Stimulated activated CD8-positive, alpha-beta memory T cell treated with anti-CD3 and anti-CD28 coated beads, Interleukin-15, amount 100 ng/mL, for 4 hours (primary cell): ENCODE measurements at places on chromosomes 12 and 14.

DNA sequence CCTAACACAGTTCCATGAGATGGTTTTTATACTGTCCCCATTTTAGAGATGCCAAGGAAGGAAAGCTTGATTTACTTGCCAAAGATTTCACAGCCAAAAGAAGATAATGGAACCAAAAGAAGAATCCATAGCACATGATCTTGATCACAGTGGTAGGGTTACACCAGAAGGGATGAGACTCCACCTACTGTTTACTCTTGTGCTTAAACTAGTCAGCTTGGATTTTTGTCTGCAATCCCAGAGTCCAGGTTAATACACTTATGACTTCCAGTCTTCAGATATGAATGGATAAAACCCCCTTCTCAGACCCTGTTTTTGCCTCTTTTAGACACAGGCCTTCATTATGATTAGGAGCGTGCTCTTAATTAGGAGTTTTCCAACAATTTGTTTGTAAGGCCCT is 454.2 kb downstream of the AEBP2 start:
- no peak for DNase-seq

GRCh38 chr12:112148031-112148513 is 22.7 kb downstream of the TRAFD1 start:
- no peak for DNase-seq

DNA sequence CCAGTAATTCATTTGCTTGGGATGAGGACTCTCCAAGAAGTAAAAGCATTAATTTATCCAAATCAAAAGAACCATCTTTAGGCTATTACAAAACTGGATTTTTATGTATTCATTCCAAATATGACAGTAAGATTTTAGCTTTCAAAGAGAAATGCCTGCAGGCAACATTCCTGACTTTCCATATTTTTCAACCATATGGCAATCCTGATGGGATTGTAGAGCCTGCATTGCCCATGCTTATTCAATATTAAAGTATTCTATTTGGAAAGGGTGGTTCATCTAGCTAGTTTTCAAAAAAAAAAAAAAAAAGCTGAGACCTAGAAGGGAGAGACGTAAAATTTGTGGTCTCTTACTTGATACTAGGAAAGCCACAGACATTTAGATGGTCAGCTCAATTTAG is 1253.7 kb downstream of the LRFN5 start:
- no peak for DNase-seq

DNA sequence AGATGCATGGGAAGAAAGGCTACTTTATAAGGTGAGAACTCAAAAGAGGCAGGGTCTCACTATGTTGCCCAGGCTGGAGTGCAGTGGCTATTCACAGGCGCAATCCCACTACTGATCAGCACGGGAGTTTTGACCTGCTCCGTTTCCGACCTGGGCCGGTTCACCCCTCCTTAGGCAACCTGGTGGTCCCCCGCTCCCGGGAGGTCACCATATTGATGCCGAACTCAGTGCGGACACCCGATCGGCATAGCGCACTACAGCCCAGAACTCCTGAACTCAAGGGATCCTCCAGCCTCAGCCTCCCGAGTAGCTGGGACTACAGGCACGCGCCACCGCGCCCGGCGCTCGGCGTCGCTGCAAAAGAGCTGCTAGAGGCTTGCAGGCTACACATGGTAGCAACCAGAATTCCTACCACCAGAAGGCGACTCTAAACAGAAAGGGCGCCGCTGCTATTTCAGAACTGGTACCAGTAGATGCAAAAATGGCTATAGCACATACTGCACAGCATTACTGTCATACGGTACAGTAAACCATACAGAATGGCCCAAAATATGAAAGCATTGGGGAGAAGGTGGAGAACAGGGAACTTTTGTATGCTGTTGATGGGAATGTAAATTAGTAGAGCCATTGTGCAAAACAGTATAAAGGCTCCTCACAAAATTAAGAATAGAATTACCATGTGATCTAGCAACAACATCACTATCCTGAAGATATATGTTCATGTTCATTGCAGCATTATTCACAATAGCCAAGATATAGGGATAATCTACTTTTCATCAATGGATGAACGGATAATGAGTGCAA is 1.2 kb upstream of the NEMF start:
- peak; percentile 39 for DNase-seq

DNA sequence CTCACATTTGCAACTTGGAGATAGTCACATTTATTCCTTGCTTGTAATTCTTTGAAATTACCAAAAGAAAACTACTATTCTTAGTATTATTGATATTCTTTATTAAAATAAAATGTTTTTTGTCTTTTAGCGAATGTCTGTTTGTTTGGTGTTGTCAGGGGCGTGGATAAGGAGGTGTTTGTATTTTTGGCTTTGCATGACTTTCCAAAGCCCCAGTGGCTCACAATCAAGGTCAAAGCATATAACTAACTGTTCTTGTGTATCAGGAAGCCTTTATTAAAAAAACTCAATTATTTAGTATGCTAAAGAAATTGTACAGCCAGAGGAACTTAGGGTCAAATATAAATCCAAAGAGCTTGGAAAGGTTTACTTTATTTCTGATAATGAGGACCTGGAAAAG is 17.9 kb downstream of the GPHB5 start:
- no peak for DNase-seq

DNA sequence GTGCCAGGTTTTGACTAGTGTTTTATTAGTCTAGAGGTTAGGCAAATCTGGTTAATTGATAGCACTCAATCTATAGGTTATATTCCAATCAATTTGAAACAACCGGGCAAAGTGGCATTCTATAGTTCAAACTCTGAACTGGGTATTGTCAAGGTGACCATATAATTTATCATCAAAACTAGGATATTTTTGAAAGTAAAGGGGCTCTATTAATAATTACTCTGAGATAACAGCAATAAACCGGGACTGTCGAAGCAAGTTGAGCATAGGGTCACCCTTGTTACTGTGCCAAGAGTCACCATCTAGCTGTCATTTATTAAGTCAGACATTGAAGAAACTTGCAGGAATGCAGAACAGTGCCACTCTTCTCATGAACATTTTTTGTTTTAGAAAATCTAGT is 321.2 kb downstream of the RAD51B start:
- DNase-seq: no peak

DNA sequence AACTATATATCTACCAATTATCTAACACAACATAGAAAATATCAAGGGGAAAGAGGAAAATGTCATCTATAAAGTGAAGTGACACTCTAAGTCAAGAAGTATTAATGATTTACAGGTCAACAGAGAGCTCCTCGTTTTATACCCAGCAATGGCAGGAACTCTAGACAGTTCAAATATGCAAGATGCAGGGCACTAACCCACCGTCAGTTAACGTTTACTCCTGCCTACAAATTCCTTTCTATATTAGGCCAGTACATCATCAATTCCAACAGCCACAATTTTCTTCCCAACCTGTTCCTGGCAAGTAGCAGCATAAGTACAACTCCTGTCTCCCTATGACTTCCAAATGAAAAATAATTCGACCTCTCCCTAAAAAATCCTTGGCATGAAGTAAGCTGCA is 9.0 kb upstream of the KANSL2 start:
- DNase-seq: no peak

- no peak for DNase-seq
Measured at GRCh38 chr12:112848972-112849371, 57.4 kb downstream of the RPH3A start.

- DNase-seq: no peak
Measured at GRCh38 chr14:99572173-99572999, 31.6 kb downstream of the CCDC85C start.

DNA sequence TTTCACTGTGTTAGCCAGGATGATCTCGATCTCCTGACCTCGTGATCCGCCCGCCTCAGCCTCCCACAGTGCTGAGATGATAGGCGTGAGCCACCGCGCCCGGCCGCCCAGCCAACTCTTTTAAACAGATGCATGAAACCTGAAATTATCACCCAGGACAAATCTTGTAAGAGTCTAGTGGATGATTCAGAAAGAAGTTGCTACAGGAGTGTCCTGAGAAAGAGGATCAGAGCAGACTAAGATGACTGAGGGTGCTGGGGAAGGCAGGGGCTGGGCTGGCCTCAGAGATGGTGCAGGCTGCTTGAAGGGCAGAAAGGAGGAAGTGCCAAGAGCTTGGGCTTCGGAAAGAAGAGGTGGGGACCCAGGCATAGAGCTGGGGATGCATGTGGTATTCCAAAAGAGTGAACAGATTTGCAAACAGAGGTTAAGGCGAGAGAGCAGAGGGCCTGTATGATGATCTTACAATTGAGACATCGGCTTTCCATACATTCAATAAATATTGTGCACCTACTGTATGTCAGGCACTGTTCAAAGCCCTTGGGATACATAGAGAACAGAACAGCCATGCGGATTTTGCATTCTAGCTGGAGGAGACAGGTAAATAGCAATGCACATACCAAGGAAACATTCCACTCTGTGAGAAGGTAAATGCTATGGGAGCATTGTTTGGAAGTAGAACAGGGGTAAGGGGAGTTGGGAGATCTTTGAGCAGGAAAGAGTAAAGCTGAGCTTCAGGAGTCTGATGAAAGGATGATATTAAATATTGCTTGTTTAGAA is 7.4 kb upstream of the CD9 start:
- DNase-seq: no peak

DNA sequence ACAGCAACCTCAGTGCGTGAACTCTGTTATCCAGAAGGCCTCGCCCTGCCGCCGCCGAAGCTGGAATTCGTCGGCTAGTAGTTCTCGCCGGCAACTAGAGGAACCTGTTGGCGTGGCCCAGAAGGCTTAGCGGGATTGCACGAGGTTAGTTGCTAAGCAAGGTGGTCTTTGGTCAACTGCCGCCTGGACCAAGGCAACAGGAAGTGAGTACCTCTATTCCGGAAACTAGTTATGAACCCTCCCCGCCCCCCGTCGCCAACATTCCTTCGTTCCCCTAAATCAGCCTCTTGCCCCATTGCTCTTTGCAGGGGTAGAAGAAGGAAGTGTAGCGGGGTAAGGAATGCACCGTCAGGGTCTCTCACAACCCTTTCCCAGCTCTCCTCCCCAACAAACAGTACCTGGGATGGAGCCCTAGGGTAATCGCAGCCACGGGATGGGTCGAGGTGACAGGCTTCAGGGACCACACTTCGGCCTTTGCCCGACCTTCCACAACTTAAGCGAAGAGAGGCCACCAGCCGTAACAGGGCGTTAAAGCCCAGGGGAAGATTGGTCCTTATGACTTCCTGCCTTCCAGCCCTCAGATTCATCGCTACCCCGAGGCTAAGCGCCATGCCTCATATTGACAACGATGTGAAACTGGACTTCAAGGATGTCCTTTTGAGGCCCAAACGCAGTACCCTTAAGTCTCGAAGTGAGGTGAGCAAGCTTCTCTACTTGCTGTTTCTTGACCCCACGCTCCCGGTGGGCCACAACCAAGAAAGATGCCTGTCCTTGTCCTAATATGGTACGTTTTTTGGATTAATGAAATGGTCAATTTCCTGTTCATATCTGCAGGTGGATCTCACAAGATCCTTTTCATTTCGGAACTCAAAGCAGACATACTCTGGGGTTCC is at the start of gene GMPR2:
Gene GMPR2, plus strand, starts transcription at position 285 of the 893 bp plus-strand sequence. Its CDS starts 325 bp downstream, at position 610.
- DNase-seq: no peak

GRCh38 chr14:56378046-56378445 is 201.6 kb upstream of the TMEM260 start:
- DNase-seq: no peak

DNA sequence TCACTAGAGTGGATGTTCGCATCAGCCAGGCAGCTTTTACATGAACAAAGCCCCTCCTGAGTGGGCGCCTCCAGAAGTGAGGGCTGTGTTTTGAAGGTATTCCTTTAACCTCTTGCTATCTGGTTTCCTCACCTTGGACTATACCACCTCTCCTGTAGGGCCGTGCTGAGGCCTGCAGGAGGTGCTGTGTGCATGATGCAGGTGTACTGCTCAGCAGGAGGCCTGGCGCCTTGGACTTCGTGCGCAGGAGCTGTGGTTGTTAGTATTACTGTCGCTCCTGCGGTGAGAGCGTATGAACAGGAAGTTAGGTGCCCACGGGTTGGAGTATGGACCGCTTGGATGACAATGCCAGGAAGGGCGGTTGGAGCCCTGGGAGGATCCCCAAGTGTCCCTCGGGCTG is 130.7 kb downstream of the TSPAN9 start:
- no peak for DNase-seq

- DNase-seq: no peak
Measured at GRCh38 chr12:82805812-82806497, 119.2 kb downstream of the TMTC2 start.

DNA sequence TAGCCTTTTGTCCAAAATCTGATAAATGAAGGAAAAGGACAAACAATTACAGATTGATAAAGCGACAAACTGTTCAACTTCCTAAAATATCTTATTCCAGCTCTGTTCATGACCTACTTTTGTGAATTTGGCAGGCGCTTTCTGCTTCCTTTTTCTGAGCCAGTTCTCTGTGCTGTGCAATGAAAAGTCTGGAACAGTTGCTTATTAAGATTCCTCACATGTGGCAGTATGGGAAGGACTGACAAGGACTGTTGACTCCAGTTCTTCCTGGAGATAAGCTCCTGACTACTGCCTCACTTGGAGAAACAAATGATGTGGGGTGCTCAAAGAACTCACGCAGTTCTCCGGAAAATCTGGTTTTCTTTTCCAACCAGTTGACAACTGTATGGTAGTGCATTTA is 58.3 kb upstream of the ANP32D start:
- DNase-seq: no peak

- no peak for DNase-seq
Measured at GRCh38 chr12:72631926-72632685, 359.9 kb downstream of the TRHDE start.

GRCh38 chr12:82682326-82682725 is 4.4 kb upstream of the TMTC2 start:
- no peak for DNase-seq

- no peak for DNase-seq
Measured at GRCh38 chr12:62660756-62661155, 194.1 kb downstream of the MON2 start.

DNA sequence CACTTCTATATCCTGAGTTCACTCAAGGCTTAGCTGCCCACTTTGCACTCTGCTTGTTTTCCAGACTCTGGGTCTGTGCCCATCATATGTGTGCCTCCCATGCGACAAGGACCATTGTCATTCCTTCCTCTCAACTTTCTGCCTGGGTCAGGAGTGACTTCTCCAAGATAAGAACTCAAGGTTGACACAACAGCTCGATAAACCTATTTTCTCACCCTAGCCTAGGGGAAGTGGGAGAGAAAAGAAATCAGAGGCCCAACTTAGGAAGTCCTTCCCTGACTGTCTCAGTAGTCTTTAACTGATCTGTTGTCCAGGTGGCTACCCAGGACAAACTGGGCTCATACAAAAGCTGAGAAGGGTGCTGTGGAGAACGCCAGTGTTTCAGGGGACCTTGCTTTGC is 1.7 kb downstream of the SMUG1 start:
- no peak for DNase-seq

- DNase-seq: no peak
Measured at GRCh38 chr12:9776781-9777180, 16.1 kb upstream of the CD69 start.

DNA sequence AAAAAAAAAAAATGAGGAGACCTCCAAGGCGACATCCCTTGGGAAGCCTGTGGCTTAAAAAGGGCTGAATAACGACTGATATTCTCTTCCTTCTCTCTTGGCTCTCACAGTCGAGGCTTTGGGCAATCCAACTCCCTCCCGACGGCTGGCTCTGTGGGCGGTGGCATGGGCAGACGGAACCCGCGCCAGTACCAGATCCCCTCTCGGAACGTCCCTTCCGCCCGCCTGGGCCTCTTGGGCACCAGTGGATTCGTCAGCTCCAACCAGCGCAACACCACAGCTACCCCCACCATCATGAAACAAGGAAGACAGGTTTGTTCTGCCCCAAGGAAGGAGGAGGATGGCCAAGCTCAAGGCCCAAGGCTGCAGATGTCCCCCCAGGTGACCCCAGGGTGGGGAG is 127.8 kb downstream of the GCH1 start:
- no peak for DNase-seq
